SW 1271 (cell line): ENCODE measurements at places on chromosomes 1 and 21.

DNA sequence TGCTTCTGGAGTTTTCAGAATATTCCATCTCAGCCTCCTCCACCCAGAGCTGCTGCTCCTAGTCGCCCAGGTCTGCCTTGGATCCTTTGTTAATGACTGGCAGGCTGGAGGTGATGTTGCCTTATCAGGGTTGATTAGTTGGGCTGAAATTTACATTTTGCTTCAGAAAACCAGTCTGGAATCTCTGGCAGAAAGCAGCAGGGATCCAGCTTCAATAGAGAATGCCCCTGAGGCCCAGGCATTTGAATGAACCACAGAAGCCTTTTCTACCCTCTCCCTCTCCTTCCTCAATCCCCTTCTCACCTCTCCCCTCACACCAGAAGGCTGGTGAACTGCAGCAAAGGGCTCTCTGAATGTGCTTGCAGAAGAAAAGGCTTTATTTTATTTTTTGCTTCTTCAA is 83.2 kb downstream of the PLXNA2 start:
- DNase-seq = no peak

DNA sequence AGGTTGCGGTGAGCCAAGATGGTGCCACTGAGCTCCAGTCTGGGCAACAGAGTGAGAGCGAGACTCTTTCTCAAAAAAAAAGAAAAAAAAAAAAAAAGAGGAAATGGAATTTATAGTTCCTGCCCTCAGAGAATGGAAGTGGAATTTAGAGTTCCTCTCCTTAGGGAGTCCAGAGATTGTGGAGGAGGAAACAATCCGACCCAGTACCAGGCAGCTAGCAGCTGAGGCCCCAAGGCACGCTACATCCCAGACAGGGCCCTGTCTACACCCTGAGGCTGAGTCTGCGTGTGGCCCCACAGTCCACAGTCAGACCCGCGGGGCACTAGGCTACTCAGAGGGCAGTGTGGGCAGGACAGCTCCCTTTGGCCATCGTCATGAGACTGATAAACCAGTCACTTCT is 1.9 kb upstream of the MFN2 start:
- no peak for DNase-seq

- DNase-seq = no peak
These were observed 16.8 kb downstream of the APP start for GRCh38 chr21:26153758-26154157.

DNA sequence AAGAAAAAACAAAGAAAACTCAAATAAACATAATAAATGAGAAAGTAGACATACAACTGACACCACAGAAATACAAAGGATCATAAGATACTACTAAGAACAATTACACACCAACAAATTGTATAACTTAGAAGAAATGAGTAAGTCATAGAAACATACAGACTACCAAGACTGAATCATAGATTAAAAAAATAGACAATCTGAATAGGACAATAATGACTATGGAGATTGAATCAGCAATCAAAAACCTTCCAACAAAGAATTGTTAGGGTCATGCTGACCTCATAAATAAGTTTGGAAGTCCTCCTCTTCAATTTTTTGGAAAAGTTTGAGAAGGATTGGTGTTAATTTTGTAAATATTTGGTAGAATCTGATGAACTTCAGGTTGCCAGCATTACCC is 159.0 kb downstream of the PTBP2 start:
- no peak for DNase-seq

DNA sequence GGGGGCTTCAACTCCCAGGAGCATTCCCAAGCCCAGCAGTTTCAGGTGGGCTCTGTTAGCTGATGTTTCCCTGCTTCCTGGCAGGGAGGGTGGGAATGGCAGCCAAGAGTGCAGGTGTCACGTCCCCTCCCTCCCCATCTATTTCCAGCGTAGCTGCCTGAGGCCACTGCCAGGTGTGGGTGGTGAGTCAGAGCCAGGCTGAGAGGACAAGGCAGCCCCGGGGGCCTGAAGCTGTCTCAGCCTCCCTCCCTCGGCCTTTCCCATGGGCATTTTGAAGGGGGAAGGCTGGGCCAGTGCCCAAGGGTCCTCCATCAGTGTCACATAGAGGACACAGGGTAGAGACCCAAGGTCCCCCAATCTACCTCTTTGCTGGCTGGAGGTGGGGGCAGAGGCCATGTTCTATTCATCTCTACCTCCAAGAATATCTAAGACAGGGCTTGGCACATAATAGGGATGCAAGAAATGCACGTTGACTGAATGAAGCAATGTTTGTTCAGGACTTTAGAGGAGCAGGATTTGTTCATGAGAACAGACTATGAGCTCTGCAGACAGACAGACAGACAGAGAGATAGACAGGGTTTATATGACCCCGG is 34.4 kb upstream of the ID3 start:
- DNase-seq = no peak

- DNase-seq = no peak
These were observed 102.3 kb upstream of the LPGAT1 start for GRCh38 chr1:211932933-211933254.

DNA sequence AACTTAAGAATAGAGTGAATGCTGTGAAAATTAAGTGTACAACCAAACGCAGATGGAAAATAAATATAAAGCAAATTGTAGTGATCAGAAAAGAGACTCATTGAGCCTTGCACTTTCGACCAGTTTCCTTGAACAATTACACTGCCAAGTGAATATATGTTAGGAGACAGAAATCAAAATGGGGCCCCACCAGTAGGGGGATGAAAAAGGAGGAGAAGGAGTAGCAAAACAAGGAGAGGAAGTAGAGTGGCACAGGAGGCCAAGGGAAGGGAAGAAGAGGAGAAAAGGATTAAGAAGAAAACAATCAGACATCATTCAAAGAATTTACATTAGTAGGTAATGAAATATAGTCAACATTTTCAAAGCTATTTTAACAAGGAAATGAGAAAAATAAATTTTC is 1770.6 kb downstream of the PLA2G4A start:
- DNase-seq = no peak

- no peak for DNase-seq
These were observed 20.4 kb downstream of the AGRN start for GRCh38 chr1:1040004-1040991.

DNA sequence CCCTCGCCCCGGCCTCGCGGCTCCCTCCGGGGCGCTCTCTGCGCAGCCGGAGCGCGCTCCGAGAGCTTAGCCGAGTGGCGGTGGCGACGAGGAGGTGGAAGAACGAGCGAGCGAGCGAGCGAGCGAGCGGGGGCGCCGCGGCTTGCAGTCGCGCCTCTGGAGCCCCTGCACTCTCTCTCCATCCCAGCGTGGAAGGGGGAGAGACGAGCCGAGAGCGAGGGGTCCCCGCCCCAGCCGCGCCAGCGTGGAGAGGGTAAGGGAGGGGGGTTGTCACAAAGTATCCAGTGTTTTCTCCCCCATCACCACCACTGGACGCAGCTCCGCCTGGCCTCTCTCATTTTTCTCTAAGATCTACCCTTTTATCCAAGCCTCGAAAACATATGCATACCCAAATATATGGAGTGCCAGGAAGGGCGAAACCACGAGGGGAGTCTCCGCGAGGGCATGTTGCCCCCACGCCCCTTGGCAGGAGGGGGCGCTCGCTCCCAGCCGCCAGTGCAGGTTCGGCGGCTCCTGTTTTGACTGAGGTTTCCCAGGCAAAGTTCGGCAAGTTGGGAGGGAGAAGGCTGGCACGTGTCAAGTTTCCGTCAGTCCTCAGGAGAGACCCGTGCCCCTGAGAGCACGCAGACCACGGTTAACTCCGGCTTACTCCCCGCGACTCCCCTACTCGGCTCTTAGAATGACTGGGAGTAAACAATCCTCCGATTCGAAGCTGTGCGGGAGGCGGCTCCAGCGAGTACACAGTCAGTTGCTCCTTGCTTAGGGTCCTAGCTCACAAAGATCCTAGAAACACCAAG is 569 bp upstream of the DAB1 start:
- DNase-seq = no peak

- peak; percentile 2 for DNase-seq
These were observed 77.0 kb downstream of the CTH start for GRCh38 chr1:70487910-70488665.

GRCh38 chr1:64203420-64203819 is at the start of gene UBE2U:
Gene UBE2U, plus strand, starts transcription at chr1:64203623. Its CDS starts 428 bp downstream, at chr1:64204051.
- no peak for DNase-seq

GRCh38 chr1:204128964-204129896 is 22.6 kb downstream of the ETNK2 start:
- no peak for DNase-seq

- DNase-seq = no peak
These were observed 117.7 kb downstream of the ERG start for GRCh38 chr21:38380481-38381137.

- no peak for DNase-seq
These were observed 10.7 kb downstream of the PIGR start for GRCh38 chr1:206935491-206936067.

DNA sequence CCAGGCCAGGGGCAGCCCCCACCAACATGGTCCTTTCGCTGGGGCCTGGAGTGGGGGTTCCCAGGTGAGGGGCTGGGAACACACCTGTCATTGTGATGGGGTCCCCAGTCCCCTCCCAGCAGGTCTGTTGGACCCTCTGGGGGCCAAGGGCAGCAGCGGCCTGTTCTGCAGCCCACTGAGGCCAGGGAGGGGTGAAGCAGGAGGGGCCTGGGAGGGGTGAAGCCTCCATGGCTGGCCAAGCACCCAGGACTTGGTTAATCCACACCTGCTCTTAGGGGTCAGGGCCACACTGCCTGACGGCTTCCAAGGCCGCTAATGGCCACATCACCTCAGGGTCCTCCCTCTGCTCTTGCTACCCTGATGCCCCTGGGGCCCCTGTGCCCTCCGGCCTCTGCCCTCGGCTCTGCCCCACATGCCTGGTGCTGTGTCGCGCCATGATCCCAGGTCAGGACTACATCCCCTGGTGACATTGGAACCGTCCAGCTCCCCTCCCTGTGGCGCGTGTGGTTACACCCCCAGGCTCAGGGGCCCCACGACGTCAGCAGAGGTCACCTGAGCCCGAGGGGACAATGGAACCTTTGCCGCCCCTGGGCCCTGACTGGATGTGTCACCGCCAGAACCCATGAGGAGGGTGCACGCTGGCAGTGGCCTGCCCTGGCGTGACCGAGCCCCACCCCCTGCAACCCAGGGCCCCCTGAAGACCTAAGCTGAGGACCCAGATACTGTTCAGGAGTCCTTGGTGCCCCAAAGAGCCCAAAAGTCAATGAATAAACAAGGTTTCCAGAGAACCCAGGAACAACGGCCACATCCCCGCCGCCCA is 7.0 kb downstream of the TNFRSF18 start:
- no peak for DNase-seq

- peak; percentile 27 for DNase-seq
These were observed at the start of gene PTGFR for GRCh38 chr1:78490861-78491450. Gene PTGFR, plus strand, starts transcription at chr1:78490974. Its CDS starts 1,770 bp downstream, at chr1:78492744.

- DNase-seq = no peak
These were observed 154.4 kb downstream of the PLPP3 start for GRCh38 chr1:56424744-56425493.

GRCh38 chr1:163692266-163692665 is 370.5 kb downstream of the NUF2 start:
- no peak for DNase-seq

GRCh38 chr1:182493063-182493462 is 43.1 kb downstream of the RGSL1 start:
- no peak for DNase-seq

- no peak for DNase-seq
These were observed 17.9 kb upstream of the ETV3 start for GRCh38 chr1:157156058-157156541.

DNA sequence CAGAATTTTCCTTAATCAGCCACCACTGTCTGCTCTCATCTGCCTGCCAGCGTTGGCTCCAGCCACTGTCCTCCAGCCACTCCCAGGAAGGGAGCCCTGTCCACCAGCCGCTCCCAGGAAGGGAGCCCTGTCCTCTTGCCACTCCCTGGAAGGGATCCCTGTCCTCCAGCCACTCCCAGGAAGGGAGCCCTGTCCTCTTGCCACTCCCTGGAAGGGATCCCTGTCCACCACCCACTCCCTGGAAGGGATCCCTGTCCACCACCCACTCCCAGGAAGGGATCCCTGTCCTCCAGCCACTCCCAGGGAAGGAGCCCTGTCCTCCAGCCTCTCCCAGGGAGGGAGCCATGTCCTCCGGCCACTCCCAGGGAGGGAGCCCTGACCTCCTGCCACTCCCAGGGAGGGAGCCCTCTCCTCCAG is 726.5 kb downstream of the PTPRU start:
- no peak for DNase-seq

DNA sequence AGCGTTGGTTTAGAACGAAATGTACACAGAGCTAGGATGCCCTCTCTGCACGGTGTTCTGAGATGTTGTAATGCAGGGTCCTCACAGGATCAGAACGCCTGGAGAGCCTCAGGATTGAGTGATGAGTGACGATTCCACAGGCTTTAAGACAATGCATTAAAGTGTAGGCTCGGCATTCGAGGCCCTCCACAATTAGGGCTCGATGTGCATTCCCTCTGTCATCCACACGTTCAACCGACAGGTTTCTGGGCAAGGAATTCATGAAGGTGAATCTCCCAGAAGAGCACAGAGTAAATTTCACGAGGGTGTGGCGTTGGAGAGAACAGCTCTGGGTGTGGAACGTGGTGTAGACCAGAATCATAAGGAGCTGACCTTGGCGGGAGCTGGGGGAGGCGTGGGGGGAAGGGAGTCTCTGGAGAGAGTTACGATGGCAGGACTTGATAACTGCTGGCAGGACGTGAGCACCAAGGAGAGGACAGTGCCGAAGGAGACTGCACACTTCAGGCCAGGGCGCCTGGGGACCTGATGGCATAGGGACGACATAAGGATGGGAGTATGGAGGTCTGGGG is 51.0 kb upstream of the EFHD2 start:
- DNase-seq = no peak

DNA sequence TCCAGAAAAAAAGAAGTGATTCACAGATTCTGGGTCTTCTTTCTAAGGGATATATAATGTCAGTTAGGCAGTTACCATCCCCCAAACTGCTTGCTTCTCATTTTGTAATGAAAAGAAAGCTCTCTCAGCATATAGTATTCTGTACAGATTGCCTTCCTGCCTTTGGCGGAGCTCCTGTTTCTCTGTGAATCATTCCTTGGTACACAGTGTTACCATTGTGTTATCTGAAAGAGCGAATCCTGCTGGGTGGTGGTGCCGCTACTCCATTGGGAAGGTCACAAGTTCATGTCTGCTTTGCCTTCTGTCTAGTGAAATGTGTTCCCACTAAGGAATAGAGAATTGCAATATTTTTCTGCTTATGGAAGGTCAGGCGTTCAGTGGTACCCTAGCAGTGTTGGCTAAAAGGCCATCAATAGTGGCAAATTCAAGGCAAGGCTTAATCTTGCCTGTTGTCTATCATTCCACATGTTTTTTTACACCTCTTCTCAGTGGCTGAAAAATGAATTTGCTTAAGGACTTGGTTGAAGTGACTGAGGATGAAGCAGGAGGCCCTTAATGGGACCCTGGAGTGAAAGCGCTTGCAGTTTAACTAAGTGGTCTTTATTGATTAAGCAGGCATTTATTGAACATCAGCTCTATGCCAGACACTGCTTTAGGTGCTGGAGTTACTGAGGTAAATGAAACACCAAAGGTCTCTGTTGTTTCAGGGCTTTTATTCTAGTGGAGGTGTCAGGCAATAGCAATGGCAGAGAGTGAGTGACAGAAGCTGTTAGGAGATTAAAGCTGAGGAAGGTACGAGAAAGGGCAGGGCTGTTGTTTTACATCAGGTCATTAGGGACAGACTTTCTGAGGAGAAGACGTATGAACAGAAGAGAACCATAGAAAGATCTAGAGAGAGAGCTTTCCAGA is 186.7 kb downstream of the PDE4B start:
- no peak for DNase-seq

- DNase-seq = peak; percentile 67
These were observed 11.6 kb downstream of the LMNA start for GRCh38 chr1:156126043-156126629.

GRCh38 chr1:44371206-44371605 is 16.1 kb upstream of the ERI3 start:
- DNase-seq = no peak
